ENCODE measurements at places on chromosomes 12 and 14.

GRCh38 chr12:67613040-67613439 is 35.5 kb upstream of the DYRK2 start:
- no peak for DNase-seq

GRCh38 chr12:116784238-116784612 is 46.1 kb downstream of the RNFT2 start:
- DNase-seq = no peak

- no peak for DNase-seq
Measured at GRCh38 chr12:40172879-40173278, 51.9 kb upstream of the LRRK2 start.

DNA sequence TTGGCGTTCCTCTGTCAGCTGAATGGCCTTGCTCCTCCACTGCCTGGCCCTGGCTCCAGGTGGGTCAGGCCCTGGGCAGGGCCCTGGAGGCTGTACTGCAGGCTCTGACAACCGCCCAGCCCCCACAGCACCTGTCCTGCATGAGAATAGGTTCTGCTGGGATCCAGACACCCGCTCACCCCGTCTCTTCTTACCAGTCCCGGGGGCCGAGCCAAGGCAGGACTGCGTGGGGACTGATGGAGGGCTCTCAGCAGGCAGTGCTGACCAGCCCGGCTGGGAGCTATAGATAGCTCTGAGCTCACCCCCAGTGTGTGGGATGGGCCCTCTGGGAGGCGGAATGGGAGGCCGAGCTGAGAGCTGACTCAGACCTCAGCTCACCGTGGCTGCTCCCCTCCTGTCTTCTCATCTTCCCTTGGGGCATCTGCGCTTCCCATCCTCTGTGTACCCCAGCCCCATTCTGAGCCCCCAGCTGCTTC is 39.6 kb downstream of the TEAD4 start:
- DNase-seq = no peak

GRCh38 chr12:116538076-116538591 is 21.0 kb upstream of the MAP1LC3B2 start:
- DNase-seq = no peak
